ENCODE measurements at places on chromosomes 7 and 10. TPM values are rescaled to one million over a fixed set of nuclear protein-coding genes. Genes with fewer than 3 reads are reported as not detected.

Gene LRRD1
- total RNA-seq = not detected

Gene UFSP1
- 2.2 TPM for total RNA-seq

Gene GBX1
- not detected for total RNA-seq

DNA sequence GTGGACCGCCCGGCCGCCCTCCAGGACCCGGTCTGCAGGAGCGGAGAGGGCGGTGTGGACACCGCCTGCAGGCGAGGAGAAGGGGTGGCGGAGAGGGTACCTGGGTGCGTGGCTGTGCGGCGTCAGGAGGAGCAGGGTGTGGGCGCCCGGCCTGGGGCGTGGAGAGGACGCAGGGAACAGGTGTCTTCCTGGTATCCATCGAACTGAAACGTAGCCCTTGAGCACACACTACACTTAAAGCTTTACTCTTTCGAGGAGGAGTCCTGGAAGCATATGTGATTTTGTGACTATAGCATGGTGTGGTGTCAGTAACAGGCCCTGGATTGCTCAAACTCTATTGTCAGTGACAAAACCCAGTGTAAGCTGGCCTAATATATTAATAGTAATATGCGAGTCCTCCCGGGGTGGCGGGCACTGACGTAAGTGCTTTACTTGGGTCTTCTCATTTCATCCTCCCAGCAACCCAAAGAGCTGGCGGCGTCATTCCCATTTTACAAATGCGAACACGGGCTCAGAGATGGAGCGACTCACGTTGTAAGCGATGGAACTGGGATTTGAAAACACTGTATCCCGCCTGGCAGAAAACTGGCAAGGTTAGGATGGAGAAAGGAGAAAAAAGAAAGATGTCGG lies 508 bp upstream of the TECPR1 start:
- H3K4me3 ChIP-seq = peak overlapping the region; percentile 96
- H3K36me3 ChIP-seq = peaks cover 18% of the 10 kb centered on the region
- peaks cover 47% of the 10 kb centered on the region for H3K4me1 ChIP-seq
- H3K27me3 ChIP-seq = no peaks in the 10 kb centered on the region

GRCh38 chr7:138926241-138926612 lies 55.0 kb downstream of the KIAA1549 start:
- DNase-seq = no peak
- H3K27me3 ChIP-seq = no peaks in the 10 kb centered on the region
- H3K4me3 ChIP-seq = no peak overlapping the region
- peaks cover 5% of the 10 kb centered on the region for H3K4me1 ChIP-seq
- no peak overlapping the region for H3K27ac ChIP-seq

GRCh38 chr10:103367379-103367781 lies 396 bp upstream of the TAF5 start:
- peak overlapping the region; percentile 84 for H3K4me3 ChIP-seq
- no peak for DNase-seq
- H3K27me3 ChIP-seq = no peaks in the 10 kb centered on the region
- peak overlapping the region; percentile 90 for H3K27ac ChIP-seq
- peaks cover 22% of the 10 kb centered on the region for H3K4me1 ChIP-seq
- H3K36me3 ChIP-seq = peaks cover 3% of the 10 kb centered on the region

Data from activated CD8-positive, alpha-beta T cell treated with anti-CD3 and anti-CD28 coated beads for 36 hours (primary cell).